ENCODE measurements at places on chromosomes 2 and 18.

DNA sequence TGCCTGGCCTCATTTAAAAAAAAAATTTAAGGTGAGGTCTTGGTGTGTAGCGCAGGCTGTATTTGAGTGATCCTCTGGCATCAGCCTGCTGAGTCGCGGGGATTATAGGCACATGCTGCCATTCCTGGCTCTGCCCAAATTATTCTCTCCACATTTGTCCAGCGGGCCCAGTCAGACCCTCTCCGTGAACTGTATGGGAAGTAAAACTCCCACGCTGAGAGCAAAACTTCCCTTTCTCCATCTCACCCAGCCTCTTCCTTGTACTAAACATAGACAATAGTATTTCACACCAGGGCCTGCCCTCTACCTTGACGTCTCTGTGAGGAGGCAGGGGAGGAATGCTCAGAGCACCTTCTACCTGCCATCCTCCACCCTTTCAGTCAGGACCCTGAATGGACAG is 37.0 kb downstream of the EIF4E2 start:
- no peak for DNase-seq

DNA sequence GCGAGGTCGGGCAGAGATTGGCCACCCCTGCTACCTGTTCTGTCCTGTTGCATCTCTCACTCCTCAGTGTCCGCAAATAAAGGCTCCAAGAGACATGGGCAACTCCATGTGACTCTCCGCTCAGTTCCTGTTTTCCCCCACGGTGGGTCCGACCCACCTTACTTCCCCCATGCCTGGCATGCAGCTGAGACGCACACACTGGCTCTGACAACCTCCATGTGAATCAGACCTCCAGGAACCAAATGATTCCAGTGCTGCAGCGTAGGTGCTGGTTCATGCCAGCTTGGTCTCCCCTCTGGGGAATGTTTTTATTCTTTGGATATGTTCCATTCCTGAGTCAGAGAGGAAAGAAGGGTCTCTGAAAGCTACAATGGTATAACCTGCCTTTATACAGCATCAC is 221.5 kb downstream of the SH3RF3 start:
- DNase-seq: no peak

DNA sequence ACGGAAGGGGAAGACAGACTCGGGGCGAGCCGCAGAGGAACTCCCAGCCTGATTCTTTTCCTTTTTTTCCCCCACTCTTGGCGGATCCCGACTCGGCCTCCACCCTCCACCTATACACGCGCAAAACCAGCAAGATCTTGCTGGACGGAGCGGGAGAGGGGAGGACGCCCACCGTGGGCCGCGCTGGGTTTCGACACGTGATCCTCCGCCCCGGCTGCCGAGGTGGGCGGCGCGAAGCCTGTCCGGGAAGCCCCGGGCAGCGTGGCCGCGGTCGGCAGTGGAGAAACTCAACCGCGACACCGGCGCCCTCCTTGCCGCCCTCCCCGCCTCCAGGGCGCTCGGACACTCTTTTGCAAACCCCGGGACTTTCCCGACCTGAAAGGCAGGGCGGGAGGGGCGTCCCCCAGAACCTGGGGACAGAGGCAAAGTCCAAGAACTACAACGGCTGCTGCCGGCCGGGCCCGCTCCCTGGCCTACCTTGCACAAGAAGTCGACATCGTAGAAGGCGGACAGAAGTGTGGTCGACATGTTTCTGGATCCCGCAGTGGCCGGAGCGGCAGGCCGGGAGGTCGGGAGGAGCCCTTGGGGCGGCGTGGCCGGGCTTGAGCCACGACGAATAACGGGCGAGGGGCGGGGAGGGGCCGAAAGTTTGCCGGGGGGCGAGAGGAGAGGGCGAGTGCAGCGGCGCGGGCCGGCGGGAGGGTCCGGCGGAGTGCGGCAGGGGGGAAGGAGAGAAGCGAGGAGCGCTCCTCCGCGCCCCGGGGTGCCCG is 433 bp downstream of the ZFP36L2 start:
- peak; percentile 88 for DNase-seq

GRCh38 chr2:55391615-55392242 is 27.9 kb downstream of the CCDC88A start:
- no peak for DNase-seq

DNA sequence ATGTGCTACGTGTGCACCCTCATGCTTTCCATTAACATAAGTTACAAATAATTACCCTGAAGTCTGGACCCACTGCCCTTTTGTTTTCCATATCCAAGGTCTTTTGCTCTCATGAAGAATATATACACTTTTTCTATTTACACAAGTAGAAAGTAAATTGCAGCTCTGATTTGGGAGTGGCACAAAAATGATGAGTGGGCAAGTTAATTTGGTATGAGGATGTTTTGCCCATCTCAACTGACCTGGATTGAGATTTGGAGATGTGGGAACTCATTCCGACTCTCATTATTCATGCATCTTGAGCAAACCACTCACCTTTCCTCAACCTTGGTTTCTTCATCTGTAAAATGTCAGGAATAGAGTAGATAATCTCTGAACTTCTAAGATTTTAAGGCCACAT is 53.6 kb upstream of the TMEM17 start:
- no peak for DNase-seq

GRCh38 chr2:170715932-170716777 is 1.0 kb downstream of the SP5 start:
- no peak for DNase-seq

GRCh38 chr18:45719106-45719505 is 4.9 kb upstream of the SLC14A1 start:
- DNase-seq: no peak

- DNase-seq: no peak
Measured at GRCh38 chr18:24771300-24771699, 310.9 kb downstream of the HRH4 start.

DNA sequence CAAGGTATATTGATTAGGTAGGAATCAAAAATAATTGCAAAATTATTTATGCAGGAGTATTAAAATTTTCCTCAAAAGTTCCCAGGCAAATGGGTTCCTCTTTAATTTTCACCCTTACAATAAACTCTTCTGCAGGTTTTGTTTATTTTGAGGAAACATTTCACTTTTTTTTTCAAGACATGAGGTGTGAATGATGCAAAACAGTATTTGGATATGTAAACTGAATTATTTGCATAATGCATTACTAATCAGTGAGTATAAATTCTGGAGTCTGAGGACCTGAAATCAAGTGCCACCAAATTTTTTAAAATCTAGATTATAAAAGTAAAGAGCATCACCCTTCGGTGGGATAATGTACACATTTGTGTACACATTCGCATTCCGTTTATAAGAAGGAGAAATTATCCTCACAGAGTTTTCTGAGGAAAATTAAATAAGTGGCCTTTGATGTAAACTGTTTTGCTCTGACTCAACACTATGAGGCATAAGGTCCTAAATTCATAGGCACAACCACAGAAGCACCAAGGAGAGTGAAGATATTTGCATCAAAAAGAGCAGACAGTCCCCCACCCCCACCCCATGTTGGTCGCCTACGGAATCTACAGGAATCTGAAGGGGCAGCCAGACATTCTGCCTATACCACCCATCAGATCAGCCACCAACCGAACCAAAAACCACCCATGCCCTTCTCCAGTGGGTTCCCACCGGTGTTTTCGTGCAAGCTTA is 33.1 kb downstream of the BCL11A start:
- no peak for DNase-seq

GRCh38 chr2:190528521-190529001 is 6.0 kb downstream of the NEMP2 start:
- no peak for DNase-seq

DNA sequence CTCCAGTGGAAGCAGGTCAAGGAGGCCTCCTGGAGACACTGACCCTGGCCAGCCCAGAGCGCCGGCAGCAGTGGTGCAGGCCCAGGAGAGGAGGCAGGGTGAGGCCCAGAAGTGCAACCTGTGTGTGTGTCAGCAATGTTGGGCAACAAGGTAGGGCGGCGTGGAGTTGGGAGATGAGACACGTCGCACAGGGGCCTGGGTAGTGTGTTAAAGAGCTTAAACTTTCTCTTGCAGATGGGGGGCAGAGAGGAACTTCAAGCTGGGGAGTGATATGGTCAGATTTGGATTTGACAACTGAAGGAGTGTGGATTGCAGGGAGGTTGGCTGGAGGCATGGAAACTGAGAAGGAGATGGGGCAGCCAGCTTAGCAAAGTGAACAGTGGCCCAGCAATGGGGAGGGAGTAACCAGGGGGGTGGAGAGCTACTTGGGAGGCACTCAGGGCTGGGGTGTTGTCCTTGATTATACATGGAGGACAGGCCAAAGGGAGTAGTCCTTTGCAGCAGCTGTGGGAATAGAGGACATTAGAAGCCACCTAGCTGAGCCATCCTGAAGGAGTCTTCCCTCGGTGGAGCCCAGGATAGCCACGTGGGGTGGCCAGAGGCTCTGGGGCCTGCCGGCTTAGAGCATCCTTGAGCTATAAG is 278.6 kb upstream of the HS6ST1 start:
- DNase-seq: no peak

- no peak for DNase-seq
Measured at GRCh38 chr2:37348155-37348554, 3.7 kb downstream of the QPCT start.

DNA sequence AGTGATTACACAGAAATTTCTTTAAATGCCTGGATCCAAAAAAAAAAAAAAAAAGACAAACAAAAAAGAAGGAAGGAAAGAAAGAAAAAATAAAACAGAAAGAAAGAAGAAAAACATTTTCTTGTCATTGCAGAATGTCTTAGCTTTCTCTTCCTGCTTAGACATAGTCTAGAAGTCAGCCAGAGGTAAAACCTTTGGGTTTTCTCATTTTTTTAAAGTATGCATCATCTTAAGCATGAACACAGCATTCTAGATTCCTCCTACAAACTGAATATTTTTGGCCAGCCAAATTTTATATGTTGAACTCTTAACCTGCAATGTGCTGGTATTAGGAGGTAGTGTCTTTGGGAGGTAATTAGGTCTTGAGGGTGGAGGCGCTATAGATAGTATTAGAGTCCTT is 243.9 kb downstream of the TRIB2 start:
- no peak for DNase-seq

DNA sequence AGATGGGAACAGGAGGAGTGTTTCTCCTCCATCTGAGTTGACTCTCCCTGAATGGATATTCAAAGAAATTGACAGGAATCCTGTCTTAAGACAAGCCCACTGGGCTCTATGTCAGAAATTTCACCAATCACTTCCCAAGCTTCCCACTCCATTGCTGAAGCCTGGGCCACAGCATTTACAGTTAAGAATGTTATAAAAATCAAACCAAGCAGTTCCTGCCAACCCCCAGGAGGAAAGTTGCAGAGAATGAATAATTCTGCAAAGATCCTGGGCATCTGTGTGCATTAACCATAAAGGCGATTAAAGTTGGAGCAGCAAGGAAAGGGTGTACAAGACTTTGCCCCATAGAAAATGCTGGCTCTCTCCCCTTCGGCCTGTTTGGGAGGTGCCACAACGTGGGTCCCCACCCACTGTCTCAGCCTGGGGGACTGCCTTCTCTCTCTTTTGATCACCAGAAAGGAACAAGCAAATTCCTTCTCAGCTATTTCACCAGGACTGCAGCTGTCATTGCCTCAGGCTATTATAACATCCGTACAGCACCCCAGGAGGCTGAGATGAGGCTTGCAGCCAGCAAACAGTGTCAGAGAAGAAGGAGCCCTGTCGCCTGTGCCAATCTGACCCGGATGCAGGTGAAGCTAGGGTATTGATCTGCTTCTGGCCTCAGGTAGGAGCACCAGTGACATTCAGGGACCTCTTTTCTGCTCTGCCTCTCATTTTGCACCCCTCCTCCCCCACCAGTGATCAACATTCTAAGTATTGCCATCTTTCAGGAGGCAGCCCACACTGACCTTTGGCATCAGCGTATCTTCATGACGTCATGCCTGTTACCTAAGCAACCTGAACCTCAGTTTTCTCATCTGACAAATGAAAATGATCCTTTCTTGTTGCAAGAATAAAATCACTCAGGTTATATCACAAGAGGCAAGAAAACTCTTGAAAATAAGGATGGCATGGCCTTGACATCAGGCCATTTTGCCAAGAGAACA is 219.0 kb downstream of the SH3BP4 start:
- DNase-seq: peak; percentile 90

DNA sequence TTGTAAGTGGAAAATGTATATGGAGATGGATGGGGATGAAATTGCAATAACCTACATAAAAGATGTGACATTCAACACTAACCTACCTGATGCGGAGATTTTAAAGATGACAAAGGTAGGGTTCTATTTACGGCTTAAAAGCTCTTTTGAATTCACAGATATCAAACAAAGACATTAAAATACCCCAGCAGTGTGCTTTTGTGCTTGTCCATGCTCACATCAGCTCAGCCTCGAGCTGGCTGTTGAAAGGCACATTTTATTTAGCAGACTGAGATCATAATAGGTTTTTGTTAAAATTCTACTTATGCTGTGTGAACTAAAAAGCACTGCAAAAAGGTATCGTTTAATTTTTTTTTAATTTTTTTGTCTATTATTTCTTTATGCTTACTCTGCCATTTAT is 96.0 kb upstream of the CDCA7 start:
- no peak for DNase-seq

GRCh38 chr2:154814856-154815255 is 116.4 kb downstream of the KCNJ3 start:
- DNase-seq: peak; percentile 10

GRCh38 chr18:27843783-27844777 is 332.9 kb downstream of the CDH2 start:
- DNase-seq: no peak

- DNase-seq: no peak
Measured at GRCh38 chr18:26864658-26865057, 849 bp downstream of the AQP4 start.

- DNase-seq: no peak
Measured at GRCh38 chr2:226524381-226524843, 275.2 kb downstream of the IRS1 start.

- DNase-seq: no peak
Measured at GRCh38 chr2:924701-925100, 25.9 kb upstream of the SNTG2 start.

- no peak for DNase-seq
Measured at GRCh38 chr2:217681791-217682190, 321.0 kb downstream of the TNS1 start.

DNA sequence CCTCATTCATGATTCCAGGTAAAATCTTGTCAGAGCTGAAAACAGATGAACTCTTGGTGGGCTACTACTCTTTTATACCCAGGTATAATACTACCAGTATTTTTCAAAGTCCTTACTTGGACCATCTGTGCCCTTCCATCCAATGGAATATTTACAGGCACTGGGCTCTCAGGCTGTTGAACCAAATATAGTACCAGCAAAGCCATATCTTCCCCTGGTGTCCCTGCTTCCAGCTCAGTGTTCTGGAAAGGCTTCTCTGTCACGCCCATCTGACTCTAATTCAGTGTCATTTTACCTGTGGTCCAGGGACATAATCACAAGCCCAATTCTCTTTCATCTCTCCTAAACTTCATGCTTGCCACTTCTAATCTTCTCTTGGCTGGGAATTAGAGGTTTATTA is 119.2 kb upstream of the STK17B start:
- no peak for DNase-seq

- no peak for DNase-seq
Measured at GRCh38 chr2:235990344-235990743, 177.8 kb downstream of the GBX2 start.

Measured in NCI-H1417 (cell line).